ENCODE measurements at places on chromosomes 7 and 10.

GRCh38 chr10:29681676-29682448, 47.1 kb upstream of the SVIL start:
- H3K27me3 ChIP-seq, result no peaks in the 10 kb centered on the region
- H3K4me1 ChIP-seq, result no peaks in the 10 kb centered on the region
- no peak for DNase-seq
- H3K27ac ChIP-seq, result no peak overlapping the region
- H3K4me3 ChIP-seq, result no peak overlapping the region

DNA sequence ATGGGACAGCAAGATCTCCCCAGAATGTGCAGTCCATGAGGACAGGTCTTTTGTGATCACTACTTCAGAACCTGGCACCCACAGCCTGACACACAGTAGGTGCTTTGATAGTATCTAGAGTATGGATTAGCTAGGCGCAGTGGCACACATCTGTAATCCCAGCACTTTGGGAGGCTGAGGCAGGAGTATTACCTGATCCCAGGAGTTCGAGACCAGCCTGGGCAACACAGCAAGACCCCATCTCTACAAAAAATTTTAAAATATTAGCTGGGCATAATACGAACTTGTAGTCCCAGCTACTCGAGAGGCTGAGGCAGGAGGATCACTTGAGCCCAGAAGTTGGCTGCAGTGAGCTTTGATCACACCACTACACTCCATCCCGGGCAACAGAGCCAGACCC, 22.3 kb upstream of the ARPC1B start:
- H3K27ac ChIP-seq, result no peak overlapping the region
- no peak for DNase-seq
- no peaks in the 10 kb centered on the region for H3K4me1 ChIP-seq

- peaks cover 9% of the 10 kb centered on the region for H3K4me1 ChIP-seq
- no peak overlapping the region for H3K27ac ChIP-seq
- no peak for DNase-seq
- no peaks in the 10 kb centered on the region for H3K27me3 ChIP-seq
- H3K36me3 ChIP-seq, result no peaks in the 10 kb centered on the region
Observed at GRCh38 chr10:35783305-35783838, 141.3 kb upstream of the FZD8 start.

- H3K27me3 ChIP-seq, result peaks cover 5% of the 10 kb centered on the region
- H3K4me3 ChIP-seq, result no peak overlapping the region
- no peaks in the 10 kb centered on the region for H3K36me3 ChIP-seq
- H3K4me1 ChIP-seq, result no peaks in the 10 kb centered on the region
- H3K27ac ChIP-seq, result no peak overlapping the region
Observed at GRCh38 chr7:128203710-128204214, 37.3 kb upstream of the LEP start.

DNA sequence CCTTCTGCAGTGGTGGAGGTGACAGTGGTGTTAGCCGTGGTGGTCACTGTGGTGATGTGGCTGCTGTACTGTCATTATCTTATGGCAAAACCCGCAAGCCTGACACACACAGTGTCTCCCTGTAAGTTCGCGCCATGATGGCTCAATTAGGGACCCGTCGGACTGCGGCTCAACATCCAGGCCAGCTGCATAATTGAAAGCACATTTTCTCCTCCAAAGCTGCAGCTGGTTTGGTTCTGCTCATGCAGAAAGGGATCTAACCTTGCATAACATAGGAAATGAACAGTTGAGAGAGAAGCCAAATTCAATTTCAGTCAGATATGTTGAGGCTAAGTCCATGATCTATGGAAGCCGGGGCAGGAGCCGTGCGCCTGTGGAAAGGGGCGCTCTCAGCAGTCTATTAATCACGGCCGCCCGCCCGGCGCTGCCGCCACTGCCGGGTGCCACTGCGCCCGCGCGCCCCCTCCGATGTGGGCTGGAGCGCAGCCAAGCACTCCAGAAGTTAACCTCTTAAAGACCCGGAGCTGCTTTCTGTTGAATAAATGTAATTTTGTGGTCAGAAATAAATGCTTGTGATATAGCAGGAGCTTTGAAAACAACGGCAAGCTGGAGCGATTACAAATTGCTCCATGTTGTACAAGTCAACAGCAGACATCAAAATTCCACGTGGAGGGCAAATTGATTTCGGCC, 227.7 kb downstream of the CUX1 start:
- no peaks in the 10 kb centered on the region for H3K36me3 ChIP-seq
- peaks cover 30% of the 10 kb centered on the region for H3K4me1 ChIP-seq
- peak; percentile 74 for DNase-seq
- no peak overlapping the region for H3K27ac ChIP-seq
- no peak overlapping the region for H3K4me3 ChIP-seq

DNA sequence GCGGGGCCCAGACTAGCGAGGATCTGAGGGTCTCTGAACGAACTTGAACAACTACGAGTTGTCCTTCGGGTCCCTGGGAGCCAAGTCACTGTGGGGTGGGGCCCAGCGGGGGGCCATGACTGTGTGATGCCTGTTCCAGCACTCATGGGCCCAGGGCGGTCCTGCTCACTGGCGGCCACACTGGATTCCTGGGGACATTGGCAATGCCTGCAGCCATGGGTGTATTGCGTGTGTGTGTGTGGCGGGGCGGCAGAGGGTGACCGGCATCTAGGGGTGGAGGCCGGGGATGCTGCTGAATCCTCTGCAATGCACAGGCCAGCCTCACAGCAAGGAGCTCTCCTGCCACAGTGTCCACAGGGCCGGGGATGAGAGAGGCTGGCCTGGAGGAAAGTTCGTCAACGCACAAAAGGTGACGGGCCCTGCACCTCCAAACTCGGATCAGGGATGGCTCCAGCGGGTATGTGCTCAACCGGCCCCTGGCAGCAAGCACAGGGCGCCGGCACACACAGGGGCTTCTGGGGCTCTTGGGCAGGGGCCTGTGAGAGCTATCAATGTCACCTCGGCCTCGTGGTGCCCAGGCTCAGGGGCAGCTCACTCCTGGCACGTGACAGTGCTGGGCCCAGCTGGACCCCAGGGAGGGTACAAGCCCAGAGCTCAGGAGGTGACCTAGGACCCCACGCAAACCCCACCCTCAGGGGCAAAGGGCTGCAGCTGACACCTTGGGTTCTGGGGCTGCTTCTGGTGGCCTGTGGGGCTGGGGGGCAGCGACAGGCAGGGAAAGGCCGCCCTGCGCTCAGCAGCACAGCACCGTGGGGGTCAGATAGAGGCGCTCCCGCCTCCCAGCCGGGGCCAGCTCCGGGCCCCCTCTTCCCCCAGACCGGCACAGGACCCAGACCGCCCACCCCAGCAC, 27.9 kb downstream of the PAPOLB start:
- H3K27me3 ChIP-seq, result peaks cover 3% of the 10 kb centered on the region
- H3K4me1 ChIP-seq, result no peaks in the 10 kb centered on the region
- H3K4me3 ChIP-seq, result no peak overlapping the region
- no peak overlapping the region for H3K27ac ChIP-seq

DNA sequence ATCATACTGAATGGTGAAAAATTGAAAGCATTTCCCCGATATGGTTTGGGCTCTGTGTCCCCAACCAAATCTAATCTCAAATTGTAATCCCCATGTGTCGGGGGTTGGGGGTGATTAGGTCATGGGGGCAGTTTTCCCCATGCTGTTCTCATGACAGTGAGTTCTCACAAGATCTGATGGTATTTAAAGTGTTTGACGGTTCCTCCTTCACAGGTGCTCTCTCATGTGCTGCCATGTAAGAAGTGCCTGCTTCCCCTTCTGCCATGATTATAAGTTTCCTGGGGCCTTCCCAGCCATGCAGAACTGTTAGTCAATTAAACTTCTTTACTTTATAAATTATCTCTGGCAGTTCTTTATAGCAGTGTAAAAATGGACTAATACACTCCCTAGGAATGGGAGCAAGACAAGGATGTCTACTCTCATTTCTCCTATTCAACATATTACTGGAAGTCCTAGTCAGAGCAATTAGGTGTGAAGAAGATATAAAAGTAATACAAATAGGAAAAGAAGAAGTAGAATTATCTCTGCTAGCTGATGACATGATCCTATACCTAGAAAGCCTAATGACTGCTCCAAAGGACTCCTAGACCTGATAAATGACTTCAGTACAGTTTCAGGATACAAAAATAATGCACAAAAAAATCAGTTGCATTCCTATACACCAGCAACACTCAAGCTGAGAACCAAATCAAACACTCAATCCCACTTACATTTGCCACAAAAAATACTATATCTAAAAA, 260.6 kb downstream of the RNLS start:
- no peak overlapping the region for H3K27ac ChIP-seq
- no peak for DNase-seq
- H3K4me1 ChIP-seq, result no peaks in the 10 kb centered on the region

DNA sequence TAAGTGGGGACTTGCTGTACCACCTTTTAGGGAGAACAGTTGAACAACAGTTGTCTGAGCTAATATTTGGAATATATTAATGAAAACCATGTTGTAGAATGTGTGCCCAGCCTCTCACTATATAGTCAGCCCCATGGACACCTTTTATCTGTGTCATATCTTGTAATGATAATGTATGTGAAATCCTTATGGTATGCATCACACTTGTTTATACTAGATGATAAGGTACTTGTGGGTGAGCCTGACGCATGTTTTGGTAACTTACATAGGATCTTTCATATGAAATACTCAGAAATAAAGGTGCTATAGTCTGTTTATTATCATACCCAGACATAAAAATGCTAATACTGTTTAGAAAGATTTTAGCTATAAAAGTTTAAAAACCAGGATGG, 32.8 kb downstream of the CAMK1D start:
- no peak overlapping the region for H3K27ac ChIP-seq
- H3K36me3 ChIP-seq, result no peaks in the 10 kb centered on the region
- no peaks in the 10 kb centered on the region for H3K4me1 ChIP-seq
- no peak overlapping the region for H3K4me3 ChIP-seq
- H3K27me3 ChIP-seq, result no peaks in the 10 kb centered on the region

DNA sequence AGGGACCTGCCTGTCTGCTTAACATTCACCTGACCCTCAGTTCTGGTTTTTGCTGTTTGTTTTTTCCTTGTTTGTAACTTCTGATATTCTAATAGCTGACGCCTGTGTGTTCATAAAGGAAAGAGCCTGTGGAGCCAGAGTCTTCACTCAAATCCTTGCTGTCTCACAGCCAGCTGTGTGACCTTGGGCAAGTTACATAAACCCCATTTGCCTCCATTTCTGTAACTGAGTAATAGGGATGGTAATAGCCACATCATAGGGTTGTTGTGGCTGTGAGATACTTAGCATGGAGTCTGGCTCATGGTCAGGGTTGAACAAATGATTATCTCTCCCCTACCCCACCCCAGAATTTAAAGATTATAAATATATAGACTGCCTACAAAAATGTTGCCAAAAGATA, 27.0 kb downstream of the WBP1L start:
- H3K27me3 ChIP-seq, result no peaks in the 10 kb centered on the region
- H3K27ac ChIP-seq, result no peak overlapping the region
- H3K36me3 ChIP-seq, result no peaks in the 10 kb centered on the region
- H3K4me3 ChIP-seq, result no peak overlapping the region
- H3K4me1 ChIP-seq, result peaks cover 28% of the 10 kb centered on the region

- H3K27ac ChIP-seq, result no peak overlapping the region
- H3K4me1 ChIP-seq, result no peaks in the 10 kb centered on the region
- no peaks in the 10 kb centered on the region for H3K27me3 ChIP-seq
- H3K4me3 ChIP-seq, result no peak overlapping the region
- H3K36me3 ChIP-seq, result no peaks in the 10 kb centered on the region
Observed at GRCh38 chr7:48307041-48307714, 135.9 kb downstream of the ABCA13 start.

GRCh38 chr7:102951839-102952238, 39.0 kb downstream of the LRRC17 start:
- no peaks in the 10 kb centered on the region for H3K4me1 ChIP-seq
- H3K4me3 ChIP-seq, result no peak overlapping the region
- H3K36me3 ChIP-seq, result no peaks in the 10 kb centered on the region
- H3K27ac ChIP-seq, result no peak overlapping the region
- DNase-seq, result no peak

- DNase-seq, result no peak
- no peak overlapping the region for H3K4me3 ChIP-seq
- H3K4me1 ChIP-seq, result peaks cover 63% of the 10 kb centered on the region
Observed at GRCh38 chr10:68086910-68087684, 12.0 kb upstream of the HERC4 start.

DNA sequence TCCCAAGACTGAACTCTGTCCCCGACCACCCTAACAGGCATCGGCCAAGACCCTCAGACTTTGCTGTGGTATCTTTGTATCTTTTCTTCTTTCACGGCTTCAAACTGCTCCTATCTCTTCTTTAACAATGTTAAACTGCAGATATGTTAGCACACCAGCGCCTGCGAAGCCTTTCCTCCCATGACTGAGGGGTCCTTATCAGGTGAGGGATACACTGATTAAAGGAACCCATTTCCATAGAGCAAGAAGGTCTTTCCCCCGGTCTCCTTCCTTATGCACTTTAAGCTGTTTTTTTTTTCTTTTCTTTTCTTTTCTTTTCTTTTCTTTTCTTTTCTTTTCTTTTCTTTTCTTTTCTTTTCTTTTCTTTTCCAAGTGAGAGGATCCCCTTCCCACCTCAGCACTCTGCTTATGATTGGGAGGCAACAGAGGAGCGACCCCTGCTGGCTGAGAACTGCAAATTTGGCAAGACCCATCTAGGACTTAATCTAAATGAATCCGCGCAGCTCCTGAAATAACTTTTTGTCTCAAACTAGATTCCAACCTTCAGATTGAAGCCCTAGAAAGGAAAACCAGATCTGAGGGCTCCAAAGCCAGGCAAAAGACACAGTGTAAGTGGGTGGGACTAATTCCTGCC, 109.9 kb downstream of the ITGB8 start:
- H3K36me3 ChIP-seq, result no peaks in the 10 kb centered on the region
- H3K27me3 ChIP-seq, result no peaks in the 10 kb centered on the region
- H3K4me1 ChIP-seq, result 0 out of 2 replicates have a peak, but pooled peaks cover 6% of the 10 kb centered on the region
- no peak overlapping the region for H3K27ac ChIP-seq
- H3K4me3 ChIP-seq, result no peak overlapping the region

- no peak overlapping the region for H3K4me3 ChIP-seq
- H3K27me3 ChIP-seq, result no peaks in the 10 kb centered on the region
- no peak overlapping the region for H3K27ac ChIP-seq
- DNase-seq, result no peak
- no peaks in the 10 kb centered on the region for H3K4me1 ChIP-seq
Observed at GRCh38 chr10:4120096-4120853, 335.3 kb upstream of the KLF6 start.

DNA sequence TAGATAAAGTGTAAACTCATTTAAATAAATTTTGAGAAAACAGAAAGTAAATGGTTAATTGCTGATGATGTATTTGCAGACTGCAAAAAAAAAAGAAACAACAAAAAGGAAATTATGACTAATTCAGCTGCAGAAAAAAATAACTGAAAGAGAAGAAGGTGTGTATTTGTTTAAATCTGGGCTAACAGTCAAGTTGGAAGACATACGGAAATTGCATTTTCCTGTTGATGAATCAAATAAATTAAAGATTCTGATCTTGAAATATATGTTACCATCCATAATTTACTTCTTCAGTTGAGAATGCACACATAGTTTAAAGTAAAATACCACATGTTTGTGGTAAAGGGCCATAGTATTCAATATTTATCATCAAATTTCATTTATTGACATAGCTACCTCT, 19.3 kb upstream of the ING3 start:
- no peak overlapping the region for H3K27ac ChIP-seq
- H3K27me3 ChIP-seq, result peaks cover 11% of the 10 kb centered on the region
- H3K4me1 ChIP-seq, result no peaks in the 10 kb centered on the region
- no peak overlapping the region for H3K4me3 ChIP-seq

DNA sequence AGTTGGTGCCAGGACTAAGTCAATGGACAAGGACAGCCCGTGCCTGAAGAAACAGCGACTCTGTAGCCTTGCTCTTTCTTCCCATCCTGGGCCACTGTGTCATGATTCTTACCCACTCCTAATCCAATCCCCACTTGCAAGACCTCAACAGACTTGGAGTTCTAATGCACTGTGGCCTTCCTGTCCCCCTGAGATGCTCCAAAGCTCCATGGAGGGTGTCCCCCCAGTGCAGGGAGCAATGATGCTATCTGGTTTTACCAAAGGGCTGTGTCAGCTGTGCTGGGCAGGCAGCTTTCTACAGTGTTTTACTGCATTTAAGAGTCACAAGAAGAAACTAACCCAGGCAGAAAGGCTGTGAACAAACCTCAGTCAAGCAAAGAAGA, 108.1 kb downstream of the PRKAG2 start:
- 0 out of 2 replicates have a peak, but pooled peaks cover 7% of the 10 kb centered on the region for H3K27me3 ChIP-seq
- H3K4me3 ChIP-seq, result no peak overlapping the region
- H3K36me3 ChIP-seq, result no peaks in the 10 kb centered on the region
- H3K4me1 ChIP-seq, result no peaks in the 10 kb centered on the region
